ENCODE measurements at places on chromosomes 5 and 9.

- DNase-seq = no peak
Observed at GRCh38 chr5:67623078-67623477, 426.5 kb upstream of the CD180 start.

GRCh38 chr5:14385019-14385418 is 196.6 kb upstream of the OTULINL start:
- no peak for DNase-seq

DNA sequence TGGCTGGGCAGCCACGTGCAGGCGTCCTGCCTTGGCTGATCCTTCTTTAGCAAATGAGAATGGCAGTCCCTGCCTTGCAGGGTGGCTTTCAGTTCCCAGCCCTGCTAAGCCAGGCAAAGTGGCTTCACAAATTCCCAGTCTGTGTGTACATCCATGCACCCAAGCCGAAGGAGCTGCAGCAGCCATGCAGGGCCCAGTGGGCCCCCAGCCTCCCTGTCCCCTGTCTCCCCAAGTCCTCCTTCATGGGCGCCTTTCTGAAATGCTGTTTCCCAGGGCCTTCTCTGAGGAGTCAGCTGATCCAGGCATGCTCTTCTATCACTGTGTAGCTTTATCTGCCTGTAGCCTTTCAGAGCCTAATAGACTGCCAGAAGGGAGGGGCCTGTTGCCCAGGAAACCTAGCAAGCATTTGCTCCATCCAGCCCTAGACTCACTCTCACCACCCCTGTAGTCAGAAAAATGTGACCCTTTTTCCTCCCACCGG is 47.4 kb upstream of the SHC3 start:
- peak; percentile 38 for DNase-seq

DNA sequence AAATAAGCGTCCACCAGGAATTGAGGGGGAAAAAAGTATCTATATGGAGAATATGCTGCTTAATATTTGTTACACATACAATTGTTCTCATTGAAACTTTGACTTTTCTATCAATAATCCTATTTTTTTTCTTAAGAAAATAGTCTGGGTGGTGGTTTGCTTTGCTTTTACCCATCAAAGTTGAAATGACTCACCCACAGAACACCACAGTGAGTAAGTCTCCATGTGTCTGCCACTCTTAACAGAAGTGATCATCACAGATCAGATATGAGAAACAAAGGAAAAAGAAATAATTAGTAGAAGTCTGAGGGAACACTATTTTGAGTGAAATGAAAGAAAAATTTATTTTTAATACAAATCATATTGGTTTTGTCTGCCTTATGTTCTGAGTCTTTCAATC is 742.8 kb downstream of the CDH9 start:
- no peak for DNase-seq

DNA sequence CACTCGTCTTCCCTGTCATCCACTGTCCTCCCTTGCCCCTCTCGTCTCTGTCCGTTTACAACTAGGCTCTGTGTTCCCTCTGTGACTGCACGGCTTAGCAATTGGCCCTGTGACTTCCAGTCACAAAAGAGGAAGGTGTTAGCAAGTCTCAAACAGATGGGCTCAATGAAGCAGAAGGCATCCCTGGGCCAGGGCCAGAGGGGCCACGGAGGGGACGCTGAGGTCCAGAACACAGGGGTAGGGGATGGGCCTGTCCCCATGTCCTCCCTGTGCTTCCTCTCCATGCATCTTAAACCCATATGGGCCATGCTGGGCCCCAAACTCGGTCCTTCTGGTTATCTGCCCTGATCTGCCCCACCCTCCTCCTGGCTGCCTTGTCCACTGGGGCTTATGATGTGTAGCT is at the start of gene CD72:
Gene CD72, minus strand, starts transcription at position 89 of the 403 bp plus-strand sequence. CDS start 110 bp downstream, outside the sequence.
- DNase-seq = no peak

GRCh38 chr9:116895961-116896360 is 208.9 kb downstream of the TRIM32 start:
- no peak for DNase-seq

GRCh38 chr5:150120617-150121447 is 34.5 kb upstream of the CSF1R start:
- DNase-seq = no peak

GRCh38 chr5:142639455-142639854 is 46.4 kb downstream of the FGF1 start:
- no peak for DNase-seq

DNA sequence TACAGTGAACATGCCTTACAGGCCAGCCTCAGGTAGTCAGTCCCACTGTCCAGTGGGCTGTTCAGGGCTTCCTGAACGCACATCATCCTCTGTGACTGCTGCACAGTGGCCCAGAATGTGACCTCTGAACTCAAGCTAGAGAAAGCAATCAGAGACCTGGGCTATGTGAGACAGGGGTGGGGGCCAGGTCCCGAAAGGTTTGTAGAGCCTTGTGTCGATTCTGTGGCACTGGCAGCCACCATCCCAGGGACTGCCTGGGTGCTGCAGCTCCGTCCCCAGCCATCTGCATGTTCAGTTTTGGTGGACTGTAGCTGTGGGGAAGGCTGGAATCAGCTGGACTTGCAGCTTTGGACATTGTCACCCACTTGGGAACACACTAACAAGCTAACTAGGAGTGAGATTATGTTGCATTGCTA is 47.7 kb downstream of the MVB12B start:
- DNase-seq = no peak

DNA sequence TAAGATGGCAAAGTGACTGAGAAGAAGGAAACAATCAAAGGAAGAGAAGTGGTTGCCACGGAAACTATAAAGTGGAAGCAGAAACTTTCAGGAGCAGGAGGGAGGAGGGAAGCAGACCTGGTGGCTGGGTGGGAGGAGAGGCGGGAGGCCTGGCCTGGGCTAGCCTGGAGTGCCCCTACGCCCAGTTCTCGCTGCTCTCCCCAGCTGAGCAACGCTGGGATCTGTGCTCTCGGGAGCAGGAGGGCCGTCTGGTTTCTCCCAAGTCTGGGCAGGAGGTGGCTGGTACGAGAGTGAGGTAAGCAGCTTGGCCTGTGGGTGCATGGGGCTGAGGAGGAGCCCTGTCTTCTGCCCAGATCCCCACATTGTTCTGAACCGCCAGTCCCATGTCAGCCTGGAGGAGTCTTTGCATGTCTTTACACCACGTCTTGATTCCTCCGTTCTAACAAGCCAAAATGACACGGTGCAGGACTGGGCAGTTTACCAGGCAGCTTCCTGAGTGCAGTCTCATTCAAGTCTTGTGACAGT is 15.0 kb upstream of the DAB2IP start:
- no peak for DNase-seq

DNA sequence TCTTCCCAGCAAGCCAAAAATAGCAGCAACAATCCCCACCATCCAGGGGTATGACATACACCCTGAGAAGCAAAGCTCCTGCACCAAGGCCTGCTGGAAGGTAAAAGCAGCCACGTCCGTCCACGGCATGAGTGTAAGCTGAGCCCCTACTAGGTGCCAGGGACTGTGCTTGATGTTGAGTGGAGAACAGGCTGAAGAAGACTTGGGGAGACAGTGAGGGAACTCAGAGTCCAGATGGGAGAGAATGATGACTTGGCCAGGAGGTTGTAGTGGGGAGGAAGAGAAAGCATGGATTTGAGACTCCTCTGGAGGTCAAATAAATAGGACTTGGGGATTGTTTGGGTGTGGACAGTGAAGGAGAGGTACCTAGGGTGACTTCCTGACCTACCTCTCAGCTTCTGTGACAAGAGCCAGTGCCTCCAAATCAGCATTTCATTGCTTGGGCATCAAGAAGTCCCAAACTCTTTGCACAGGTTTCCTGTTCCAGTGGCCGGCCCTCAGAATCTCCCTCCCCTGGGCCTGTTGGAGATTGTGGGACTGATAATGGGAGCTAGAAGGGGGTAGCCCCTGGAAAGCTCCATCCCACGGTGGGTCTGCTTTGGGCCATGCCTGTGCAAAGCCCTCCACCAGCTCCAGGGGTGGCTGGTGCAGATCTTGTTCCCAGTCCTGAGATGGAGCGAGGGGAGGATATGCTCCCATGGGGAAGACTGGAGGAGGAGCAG is 58.3 kb upstream of the ADAMTS2 start:
- no peak for DNase-seq

DNA sequence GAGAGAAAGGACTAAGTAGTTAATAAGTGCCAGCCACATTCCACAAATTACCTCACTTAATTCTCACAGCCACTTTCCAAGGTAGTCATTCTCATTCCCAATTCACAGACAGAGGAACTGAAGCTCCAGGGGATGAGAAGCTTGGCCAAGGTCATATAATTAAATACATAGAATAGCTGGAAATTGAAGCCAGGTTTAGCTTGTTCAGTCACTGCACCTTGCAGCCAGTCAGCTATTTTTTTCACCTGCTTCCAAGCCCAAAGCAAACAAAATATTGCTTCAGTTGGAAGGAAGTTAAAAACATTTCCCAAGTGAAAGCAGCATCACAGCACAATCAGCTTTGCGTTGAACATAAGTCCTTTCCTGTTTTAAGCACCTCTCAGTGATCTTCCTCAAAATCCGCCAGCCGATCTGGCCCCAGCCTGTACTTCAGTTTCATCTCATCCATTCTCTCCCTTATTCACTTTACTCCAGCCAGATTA is 4.8 kb downstream of the ALDH1A1 start:
- DNase-seq = no peak

DNA sequence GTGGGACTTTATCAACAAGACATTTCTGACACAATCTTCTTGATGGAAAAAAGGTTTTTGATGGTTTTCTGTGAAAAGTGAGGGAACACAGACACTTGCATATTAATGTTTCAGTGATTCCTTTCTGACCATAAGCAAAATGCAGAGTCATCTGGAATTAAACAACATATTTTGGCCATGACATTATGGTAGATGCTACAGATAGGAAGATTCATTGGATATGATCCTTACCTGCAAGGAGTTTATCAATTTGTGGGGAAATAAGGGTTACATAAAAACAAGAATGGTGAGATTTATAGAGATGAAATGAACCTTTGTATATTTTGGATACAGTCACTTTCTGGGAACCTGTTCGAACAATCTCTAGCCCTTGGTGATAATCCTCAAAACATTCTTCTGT is 155.3 kb upstream of the GNA14 start:
- no peak for DNase-seq

DNA sequence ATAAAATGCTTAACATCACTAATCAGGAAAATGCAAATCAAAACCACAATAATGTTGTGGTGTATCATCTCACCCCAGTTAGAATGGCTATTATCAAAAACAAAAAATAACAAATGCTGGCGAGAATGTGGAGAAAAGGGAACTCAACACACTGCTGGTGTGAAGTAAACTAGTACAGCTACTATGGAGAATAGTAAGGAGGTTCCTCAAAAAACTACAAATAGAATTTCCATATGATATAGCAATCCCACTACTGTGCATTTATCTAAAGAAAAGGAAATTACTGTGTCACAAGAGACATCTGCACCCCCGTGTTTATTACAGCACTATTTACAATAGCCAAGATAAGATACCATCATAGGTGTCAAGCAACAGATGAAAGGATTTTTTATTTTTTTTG is 214.5 kb upstream of the RASA1 start:
- no peak for DNase-seq
